CD4-positive, alpha-beta T cell treated with Interleukin-2 at 100 ng/mL for 4 hours (primary cell): ENCODE measurements at places on chromosomes 2 and 18.
A peak's percentile ranks its signal among the peaks of the same experiment; 100 is the strongest.

- no peak for DNase-seq
These were observed 94.3 kb upstream of the YWHAQ start for GRCh38 chr2:9725106-9725505.

DNA sequence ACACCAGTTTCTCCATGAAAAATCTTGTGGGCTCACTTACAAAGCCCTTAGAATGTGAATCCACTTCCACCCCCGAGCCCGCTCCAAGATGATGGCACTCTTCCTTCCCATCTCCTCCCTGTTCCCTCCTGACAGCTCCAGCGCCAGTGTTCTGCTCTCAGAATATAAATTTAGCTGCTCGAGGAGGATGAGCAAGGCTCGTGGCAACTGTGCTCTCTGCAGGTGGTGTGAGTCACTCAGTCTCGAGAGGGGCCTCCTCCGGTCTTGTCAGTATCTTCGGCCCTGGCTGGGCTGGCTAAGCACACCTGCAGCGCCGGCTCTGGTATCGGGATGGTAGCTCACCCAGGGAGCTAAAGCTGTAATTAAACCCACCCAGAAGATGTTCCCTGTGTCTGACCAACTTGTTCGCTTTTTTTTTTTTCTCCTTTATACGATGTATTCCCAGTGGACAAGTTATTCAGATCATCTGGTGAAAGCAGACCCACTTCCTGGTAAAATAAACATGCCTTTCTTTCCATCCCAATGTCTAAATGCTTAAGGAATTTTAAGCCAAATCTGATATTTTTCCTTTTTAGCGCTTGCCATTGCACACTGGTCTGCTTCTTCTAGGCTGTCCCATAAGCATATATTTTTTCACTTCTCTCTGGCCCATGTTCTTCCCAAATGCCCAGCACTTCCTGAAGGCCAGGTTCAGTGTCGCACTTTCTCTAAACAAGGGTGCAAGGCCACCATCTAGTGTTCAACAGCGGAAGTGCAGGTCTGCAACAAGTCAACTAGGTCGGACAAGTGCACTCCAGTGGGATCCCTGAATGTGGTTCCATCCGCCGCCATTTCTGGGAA is 31.4 kb upstream of the YPEL5 start:
- peak; percentile 66 for DNase-seq

- DNase-seq: peak; percentile 14
These were observed 108.8 kb upstream of the TRIB2 start for GRCh38 chr2:12607971-12608370.

GRCh38 chr2:72124376-72124775 is 23.3 kb downstream of the CYP26B1 start:
- DNase-seq: no peak

DNA sequence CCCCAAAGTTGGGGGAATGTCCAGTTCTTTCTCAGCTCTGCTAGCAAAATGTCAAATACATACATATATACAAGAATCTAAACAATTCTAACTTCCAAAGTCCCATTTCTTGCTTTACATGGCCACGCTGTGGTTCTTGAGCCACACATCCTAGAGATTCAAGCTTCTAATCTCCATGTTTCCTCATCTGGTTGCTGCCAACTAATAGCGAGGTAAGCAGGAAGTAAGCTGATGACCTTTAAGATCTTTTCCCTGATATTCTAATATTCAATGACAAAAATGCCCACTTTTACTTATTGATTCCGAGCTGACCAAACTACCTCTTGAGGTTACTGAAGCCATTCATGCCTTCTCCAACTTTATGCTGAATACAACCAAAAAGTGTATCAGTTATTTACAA is 3.3 kb downstream of the VPS54 start:
- no peak for DNase-seq

DNA sequence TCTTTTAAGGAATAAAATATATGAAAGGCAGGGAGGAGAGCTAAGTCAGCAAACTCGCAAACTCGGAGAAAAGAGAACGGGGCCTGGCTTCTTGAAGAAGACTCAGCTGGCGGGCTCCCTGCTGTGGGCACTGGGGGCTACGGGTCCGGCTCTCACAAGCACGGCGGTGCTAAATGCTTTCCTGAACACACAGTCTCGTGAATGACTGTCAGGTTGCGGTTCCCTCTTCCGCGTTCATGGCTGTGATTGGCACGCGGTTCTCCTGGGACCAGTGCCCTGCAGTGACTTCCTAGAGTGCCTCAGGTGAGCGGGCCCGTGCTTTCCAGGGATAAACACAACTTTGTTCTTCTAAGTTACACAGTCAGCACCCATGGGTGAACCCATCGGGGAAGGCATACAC is 208.4 kb downstream of the HDAC4 start:
- DNase-seq: no peak

GRCh38 chr2:225495706-225496105 is 96.2 kb downstream of the NYAP2 start:
- no peak for DNase-seq

GRCh38 chr2:17805166-17805565 is 11.1 kb upstream of the MSGN1 start:
- no peak for DNase-seq

- no peak for DNase-seq
These were observed 59.6 kb upstream of the CHN1 start for GRCh38 chr2:175064797-175065196.

DNA sequence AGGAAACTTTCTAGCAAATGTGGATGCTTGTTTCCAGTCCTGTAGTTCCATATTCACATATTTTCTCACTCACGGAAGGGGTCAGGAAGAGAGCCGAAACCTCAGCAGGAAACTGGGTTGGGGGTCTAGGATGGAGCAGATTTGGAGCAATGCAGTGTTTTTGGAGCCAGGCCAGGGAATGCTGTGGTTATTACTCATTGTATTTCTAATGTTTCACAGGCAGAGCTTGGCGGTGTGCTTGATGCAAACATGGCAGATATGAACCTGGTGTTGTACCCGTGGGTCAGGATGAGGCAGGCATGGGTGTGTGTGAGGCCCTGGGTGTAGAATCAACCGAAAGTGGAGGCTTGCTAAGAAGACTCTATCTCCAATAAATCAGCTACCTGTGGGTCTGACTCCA is 34.6 kb upstream of the ACKR3 start:
- DNase-seq: no peak

- no peak for DNase-seq
These were observed 41.9 kb downstream of the TANC1 start for GRCh38 chr2:159010340-159010739.

GRCh38 chr2:10002681-10003080 is 40.7 kb upstream of the KLF11 start:
- DNase-seq: no peak

- no peak for DNase-seq
These were observed 173.9 kb downstream of the HDAC4 start for GRCh38 chr2:239226677-239227581.

DNA sequence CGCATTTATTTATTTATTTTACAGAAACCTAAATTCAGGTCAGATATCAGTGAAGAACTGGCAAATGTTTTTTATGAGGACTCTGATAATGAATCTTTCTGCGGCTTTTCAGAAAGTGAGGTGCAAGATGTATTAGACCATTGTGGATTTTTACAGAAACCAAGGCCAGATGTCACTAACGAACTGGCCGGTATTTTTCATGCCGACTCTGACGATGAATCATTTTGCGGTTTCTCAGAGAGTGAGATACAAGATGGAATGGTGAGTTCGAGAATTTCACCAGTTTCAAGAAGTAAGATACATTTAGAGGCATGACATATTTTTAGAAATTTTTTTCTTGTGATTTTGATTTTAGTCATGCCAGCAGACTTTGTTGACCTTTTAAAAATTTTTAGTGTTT is 4.6 kb downstream of the CDCA7 start:
- DNase-seq: peak; percentile 35

- no peak for DNase-seq
These were observed 221.6 kb downstream of the VAPA start for GRCh38 chr18:10135302-10135926.

GRCh38 chr2:27296481-27296880 is 11.8 kb downstream of the UCN start:
- no peak for DNase-seq

DNA sequence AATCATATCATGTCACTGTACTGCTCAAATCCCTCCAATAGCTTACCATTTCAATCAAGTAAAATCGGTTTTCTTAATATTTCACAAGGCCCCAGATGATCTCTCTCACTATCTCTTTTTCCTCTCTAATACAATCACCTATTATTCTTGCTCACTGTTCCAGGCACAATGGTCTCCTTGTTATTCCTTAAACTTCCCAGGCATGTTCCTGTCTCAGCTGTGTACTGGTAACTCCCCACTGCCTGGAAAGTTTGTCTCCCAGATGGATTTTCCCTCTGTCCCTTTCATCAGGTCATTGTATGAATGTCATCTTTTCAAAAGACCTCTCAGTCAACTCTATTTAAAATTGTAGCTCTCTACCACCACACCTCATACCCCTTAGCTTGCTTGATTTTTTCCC is 30.7 kb upstream of the FANCL start:
- DNase-seq: no peak

GRCh38 chr18:50285631-50286321 is 1.7 kb downstream of the CXXC1 start:
- no peak for DNase-seq

GRCh38 chr2:38174646-38175423 is 98.9 kb upstream of the CYP1B1 start:
- no peak for DNase-seq

DNA sequence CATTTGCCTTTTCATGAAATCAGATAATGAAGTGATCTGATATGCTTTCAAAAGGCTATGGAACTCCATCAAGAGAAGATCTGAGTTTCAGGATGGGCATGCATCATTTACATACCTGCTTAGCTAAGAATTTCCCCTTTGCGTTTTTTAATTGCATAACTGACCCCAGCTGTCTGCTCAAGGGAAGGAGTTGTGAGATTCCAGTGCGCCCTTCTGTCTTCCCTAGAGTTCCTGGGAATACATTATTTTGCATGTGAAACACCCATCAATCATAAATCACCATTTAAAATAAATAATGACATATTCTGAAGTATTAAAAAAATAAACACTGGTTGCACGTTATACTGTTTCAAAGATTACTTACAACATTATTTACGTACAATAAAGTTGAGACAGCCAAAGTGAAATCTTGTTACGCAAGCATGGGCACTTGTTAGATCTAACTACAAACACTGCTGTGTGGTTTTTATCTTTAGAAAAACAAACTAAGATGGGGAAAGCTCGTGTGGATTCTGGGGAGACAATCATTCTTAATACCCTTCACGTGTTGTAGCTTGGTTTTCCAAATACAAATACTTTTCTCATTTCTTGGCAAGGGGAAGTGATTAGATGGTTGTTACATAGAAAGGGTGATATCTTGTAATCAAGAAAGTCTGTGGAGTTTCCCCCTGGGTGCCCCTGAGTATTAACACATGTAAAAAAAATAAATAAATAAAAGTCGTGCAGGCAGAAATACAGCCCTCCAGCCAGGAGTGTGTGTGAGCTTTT is 125.7 kb upstream of the LMAN1 start:
- no peak for DNase-seq

DNA sequence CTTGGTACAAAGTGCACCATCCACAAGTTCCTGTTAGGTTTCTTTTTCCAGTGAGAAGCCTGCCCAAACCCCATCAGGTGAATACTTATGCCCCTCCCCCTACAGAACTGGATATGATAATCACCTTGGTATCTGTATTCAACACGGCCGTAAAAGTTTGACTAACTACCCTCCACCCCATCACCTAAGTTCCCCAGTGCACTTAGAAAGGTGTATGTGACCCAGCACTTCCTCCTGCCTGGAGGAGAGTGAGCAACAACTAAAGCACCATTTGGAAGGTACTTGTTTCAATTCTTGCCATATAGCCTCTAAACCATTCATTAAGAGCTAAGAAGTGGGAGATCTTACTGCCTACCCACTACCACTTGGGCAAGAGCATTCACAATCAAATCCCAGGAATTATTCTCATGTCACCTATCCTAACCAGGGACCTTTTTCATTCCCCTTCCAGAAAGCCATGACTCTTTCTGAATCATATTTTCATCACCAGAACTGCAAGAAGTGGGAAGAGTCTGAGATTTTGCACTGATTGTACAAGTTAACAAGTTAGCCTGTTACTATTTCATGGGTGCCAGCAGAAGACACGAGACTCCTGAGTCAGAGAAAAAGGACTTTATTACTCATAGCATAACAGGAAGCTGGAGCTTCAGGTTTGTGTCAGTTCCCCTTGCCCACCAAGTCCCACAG is 53.5 kb upstream of the NDUFV2 start:
- no peak for DNase-seq

DNA sequence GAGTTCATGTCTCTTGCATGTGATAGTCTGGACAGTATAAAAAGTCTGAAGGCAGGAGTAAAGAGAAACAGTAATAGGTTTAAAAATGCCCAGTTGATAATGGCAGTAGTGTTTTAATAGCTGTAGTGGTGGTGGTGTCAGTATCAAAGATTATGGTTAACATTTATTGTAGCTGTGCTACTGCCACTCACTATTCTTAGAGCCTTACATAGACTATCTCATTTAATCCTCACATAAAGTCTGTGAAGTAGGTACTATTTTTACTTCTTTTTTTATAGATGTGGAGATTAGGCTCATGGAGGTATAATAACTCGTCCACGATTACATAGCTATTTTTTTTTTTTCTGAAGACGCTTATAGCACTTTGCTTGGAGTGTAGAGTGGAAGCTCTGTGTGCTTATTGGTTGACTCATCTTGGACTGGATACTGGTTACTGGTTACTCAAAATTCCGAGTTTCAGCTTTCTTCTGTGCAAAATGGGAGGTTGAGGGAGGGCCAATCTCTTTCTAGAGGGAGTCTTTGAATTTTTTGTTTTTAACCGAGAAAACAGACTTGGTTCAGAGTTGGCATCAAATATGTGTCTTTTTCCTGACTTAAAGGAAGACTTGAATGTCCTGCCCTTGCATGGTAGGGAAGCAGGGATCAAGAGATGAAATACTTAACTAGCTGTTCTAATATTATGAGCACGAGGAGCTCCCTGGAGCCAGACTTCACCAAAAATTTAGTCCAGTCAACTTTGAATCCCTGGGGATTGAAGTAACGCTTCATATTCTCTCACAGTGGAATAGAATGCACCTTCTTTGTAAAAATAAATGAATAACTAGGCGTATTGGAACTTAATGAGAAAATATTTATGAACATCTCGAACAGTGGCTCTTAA is 27.1 kb downstream of the CERS6 start:
- DNase-seq: no peak
